ENCODE measurements at places on chromosomes 1 and 21. TPM values are rescaled to one million over a fixed set of nuclear protein-coding genes. Genes with fewer than 3 reads are reported as not detected.

DNA sequence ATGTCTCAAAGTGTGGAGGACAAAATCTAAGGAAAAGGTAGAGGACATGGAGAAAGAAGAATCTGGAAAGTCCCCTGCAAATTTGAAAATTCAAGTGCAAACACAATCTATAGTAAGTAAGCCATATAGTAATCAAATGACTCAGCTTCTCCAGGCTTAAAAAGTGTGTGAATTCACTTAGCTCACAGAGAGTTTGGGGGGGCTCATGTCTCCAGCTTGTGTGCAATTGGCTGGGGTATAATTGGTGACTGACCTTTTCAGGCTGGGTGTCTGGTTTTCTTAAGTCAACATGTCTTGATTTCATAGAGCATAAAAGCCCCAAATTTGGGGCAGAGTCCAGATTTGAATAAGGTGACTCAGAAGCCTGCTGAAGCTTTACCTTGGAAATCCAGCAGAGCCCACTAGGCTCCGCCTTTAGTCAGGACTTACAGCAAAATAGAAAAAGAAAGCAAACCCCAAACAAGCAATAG, 8.6 kb downstream of the CLDN14 start:
- no peak for DNase-seq

DNA sequence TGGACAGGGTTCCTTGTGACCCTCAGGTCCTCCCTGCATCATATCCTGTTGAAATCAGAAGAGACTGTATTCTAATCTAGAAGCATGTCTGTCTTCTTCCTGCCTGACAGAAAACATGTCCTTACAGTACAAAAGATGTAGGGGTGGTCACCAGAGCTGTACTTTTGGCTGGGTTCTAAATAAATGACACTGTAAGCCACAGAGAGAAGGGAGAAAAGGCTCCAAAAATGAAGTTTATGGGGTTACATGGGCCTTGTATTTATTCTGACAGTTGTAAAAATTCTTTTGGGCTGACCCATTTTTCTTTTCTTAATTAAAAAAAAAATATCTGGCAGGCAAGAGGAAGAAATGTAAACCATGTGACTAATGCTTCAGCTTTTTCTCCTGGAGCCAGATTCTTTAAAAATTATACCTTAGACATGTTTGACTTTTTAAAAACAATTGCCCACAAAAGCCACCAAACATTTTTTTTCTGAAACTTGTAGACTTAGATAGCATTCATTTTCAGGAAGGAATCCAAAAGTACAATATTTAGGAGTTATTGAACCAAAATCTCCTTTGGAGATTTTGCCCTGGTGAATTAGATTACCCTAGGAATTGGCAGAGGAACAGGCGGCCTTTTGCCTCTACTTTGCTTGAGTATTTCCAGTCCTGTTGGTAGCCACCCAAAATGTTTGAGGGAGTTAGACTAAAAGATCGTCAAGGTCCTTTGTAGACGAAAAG, 17.1 kb downstream of the RGL1 start:
- no peak for DNase-seq

DNA sequence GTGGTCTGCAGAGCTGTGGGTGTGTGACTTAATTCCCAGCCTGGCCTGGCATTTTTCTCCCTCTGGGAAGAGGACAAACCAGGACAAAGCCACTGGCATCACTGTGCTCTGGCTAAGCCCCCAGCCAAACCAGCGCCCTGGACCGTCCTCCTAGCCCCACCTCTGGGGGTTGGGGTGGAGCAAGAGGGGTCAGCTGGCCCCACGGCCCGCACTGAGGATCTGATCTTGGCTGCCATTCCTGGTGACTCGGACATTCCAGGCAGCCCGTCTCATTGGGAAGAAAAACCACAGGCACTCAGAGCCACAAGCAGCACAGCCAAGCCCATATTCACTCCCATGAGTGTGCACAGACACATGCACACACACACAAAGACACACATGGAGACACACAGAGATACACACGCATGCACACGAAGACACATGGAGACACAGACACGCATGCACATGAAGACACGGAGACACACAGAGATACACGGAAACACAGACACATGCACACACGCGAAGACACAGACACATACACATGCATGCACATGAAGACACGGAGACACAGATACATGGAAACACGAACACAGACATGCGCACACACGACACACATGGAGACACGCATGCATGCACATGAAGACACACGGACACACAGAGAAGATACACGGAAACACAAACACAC, 2.3 kb upstream of the MXRA8 start:
- DNase-seq, result no peak

GRCh38 chr1:21608798-21609197, 60.4 kb downstream of the RAP1GAP start:
- no peak for DNase-seq

- DNase-seq, result no peak
Observed at GRCh38 chr1:1577367-1578011, 2.8 kb upstream of the SSU72 start.

- DNase-seq, result no peak
Observed at GRCh38 chr1:12434174-12434573, 183.8 kb downstream of the DHRS3 start.

DNA sequence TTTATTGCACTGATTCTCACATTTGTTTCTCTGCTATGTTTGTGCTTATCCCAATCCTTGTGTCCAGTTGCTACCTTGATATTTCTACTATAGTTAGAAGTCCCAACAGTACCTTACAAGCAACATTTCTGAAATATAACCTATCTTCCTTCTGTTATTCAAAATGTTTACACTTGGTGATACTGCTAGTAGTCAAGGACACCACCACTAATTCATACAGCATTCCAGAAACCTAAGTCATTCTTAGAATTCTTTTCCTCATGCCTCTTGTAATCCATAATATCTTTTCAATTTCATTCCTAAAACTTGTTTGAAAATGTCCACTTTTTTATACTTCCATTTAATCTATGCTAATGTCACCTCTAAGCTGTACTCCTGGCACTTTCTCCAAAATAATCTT, 2132.1 kb downstream of the NCAM2 start:
- DNase-seq, result no peak

FOXO6 gene
- not detected for total RNA-seq

- no peak for DNase-seq
Observed at GRCh38 chr1:72650843-72651435, 368.6 kb upstream of the NEGR1 start.

GRCh38 chr1:231240531-231240882, 505 bp upstream of the GNPAT start:
- DNase-seq, result no peak

- DNase-seq, result no peak
Observed at GRCh38 chr1:17776426-17776825, 21.3 kb downstream of the ACTL8 start.

DNA sequence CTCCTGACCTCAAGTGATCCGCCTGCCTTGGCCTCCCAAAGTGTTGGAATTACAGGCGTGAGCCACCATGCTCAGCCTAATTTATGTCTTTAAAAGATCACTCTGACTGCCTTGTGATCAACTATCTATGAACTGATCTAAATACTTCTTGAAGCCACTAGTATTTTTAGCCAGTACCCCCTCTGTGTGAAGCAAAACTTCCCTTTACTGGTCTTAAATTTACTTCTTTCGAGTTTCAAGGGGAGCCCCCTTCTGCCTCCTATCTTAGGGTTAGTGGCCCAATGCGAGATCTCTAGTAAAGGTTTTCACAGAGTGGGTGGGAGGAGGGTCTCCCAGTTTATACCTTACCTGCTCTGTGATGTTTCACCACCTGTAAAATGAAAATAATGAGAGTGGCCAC, 66.1 kb upstream of the RPL11 start:
- DNase-seq, result no peak

CAMK1G gene
- total RNA-seq, result not detected
